ENCODE measurements at places on chromosomes 5 and 9. TPM values are rescaled to one million over a fixed set of nuclear protein-coding genes. Genes with fewer than 3 reads are reported as not detected.

DNA sequence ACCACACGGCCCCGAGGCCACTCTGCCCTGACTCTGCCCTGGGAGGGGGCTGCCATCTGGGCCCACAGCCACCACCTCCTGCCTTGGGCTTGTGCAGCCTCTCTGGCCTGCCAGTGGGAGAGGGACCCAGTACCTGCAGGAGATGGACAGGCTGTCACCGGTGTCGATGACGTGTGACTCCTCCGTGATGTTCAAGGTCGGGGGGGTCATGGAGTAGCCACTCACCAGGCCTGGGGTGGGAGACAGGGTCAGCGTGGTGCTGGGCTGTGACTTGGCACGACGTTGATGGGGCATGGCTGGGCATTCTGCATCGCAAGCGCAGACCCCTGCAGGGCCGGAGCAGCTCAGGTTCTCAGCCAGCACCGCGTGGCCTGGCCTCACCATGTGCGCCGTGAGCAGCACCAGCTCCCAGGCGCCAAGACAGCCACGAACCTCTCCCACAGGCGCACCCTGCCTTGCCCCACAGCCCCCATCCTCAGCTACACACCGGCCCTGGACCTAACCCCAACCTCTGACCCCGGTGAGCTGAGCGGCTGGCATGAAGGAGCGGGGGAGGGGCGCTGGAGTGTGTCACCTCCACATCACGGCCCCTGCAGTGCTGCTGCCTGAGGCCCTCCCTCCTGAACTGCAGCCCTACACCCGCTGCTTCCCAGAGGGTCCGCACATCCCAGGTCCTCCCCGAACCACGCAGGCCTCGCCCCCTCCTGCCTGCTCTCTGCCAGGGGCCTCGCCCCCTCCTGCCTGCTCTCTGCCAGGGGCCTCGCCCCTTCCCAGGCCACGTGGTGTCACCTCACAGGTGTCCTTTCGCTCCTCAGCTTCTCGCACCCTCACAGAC lies 17.6 kb downstream of the FLT4 start:
- no peaks in the 10 kb centered on the region for H3K27me3 ChIP-seq
- H3K27ac ChIP-seq: no peak overlapping the region
- H3K4me1 ChIP-seq: no peaks in the 10 kb centered on the region
- H3K4me3 ChIP-seq: no peak overlapping the region
- DNase-seq: no peak

DNA sequence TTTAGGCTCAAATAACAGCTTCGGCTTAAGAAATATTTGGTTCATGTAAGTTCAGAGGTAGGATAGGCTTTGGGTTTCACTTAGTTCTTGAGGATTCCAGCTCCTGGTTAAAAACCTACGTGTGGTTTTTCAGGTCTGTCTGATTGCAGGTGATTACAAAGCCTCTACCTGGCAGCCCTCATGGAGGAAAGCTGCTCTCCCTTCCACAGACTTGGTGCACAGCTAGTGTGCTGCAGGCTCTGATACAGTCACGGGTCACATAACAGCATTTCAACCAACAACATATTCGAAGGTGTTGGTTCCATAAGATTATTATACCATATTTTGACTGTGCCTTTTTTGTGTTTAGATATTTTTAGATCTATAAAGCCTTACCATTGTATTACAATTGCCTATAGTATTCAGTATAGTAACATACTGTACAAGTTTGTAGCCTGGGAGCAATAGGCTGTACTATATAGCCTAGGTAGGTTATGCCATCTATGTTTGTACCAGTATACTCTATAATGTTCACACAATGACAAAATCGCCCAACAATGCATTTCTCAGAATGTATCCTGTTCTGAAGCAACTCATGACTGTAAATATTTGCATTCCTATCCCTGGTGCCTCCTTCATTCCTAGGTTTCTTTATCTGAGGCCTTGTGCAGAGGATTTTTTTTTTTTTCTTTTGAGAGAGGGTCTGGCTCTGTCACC lies 8.0 kb upstream of the DCP2 start:
- H3K27ac ChIP-seq: no peak overlapping the region
- no peak overlapping the region for H3K4me3 ChIP-seq
- H3K36me3 ChIP-seq: no peaks in the 10 kb centered on the region
- no peaks in the 10 kb centered on the region for H3K27me3 ChIP-seq

GRCh38 chr9:26261503-26262330 lies 583.5 kb upstream of the TUSC1 start:
- no peaks in the 10 kb centered on the region for H3K4me1 ChIP-seq
- no peaks in the 10 kb centered on the region for H3K36me3 ChIP-seq
- no peaks in the 10 kb centered on the region for H3K27me3 ChIP-seq
- no peak for DNase-seq

GRCh38 chr9:33393581-33393980 lies 8.8 kb downstream of the AQP7 start:
- H3K27ac ChIP-seq: no peak overlapping the region
- no peak overlapping the region for H3K4me3 ChIP-seq
- no peaks in the 10 kb centered on the region for H3K4me1 ChIP-seq

The HSD17B3 gene
- total RNA-seq: not detected

GRCh38 chr5:115349001-115349817 lies 52.8 kb upstream of the CCDC112 start:
- H3K4me3 ChIP-seq: no peak overlapping the region
- no peak overlapping the region for H3K27ac ChIP-seq
- H3K4me1 ChIP-seq: no peaks in the 10 kb centered on the region
- peaks cover 24% of the 10 kb centered on the region for H3K27me3 ChIP-seq
- DNase-seq: no peak

DNA sequence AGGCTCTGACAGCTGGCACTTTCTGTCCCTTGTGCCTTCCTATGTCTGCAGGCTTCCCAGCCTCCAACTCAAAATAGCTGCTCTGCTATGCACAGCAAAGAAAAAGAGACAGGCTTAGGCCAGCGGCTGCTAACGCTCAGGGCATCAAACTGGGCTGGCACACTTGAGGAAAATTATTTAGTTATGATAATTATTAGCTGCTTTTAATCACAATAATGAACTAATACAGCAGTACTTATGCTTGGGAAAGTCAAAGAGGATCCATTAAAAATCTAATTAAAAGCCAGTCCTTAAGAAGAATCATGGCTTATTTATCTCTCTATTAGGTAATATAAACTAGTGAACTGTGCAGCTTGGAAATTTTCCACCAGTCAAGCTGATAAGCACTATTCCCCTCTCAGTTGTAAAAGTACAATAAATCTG lies 233.2 kb downstream of the SLIT3 start:
- no peak overlapping the region for H3K27ac ChIP-seq
- no peaks in the 10 kb centered on the region for H3K4me1 ChIP-seq
- H3K36me3 ChIP-seq: no peaks in the 10 kb centered on the region
- H3K4me3 ChIP-seq: no peak overlapping the region

The SEMA5A gene
- total RNA-seq: not detected

The FAT2 gene
- total RNA-seq: not detected

The TUSC1 gene
- 0.42 TPM for total RNA-seq

The NIPAL4 gene
- 2.2 TPM for total RNA-seq

The PTGER4 gene
- total RNA-seq: 53.0 TPM

GRCh38 chr5:80960531-80961375 lies 590 bp downstream of the RASGRF2 start:
- H3K4me1 ChIP-seq: peaks cover 48% of the 10 kb centered on the region
- H3K27me3 ChIP-seq: peaks cover 5% of the 10 kb centered on the region
- peaks cover 4% of the 10 kb centered on the region for H3K36me3 ChIP-seq
- H3K4me3 ChIP-seq: peak overlapping the region; percentile 89

- peaks cover 5% of the 10 kb centered on the region for H3K27me3 ChIP-seq
- DNase-seq: no peak
- no peaks in the 10 kb centered on the region for H3K36me3 ChIP-seq
- no peak overlapping the region for H3K27ac ChIP-seq
Observed at GRCh38 chr5:98804066-98804465, 30.6 kb downstream of the RGMB start.

The BTNL8 gene
- not detected for total RNA-seq

The NUDT2 gene
- total RNA-seq: 30.4 TPM

- H3K4me1 ChIP-seq: no peaks in the 10 kb centered on the region
- DNase-seq: no peak
- no peak overlapping the region for H3K4me3 ChIP-seq
- no peaks in the 10 kb centered on the region for H3K27me3 ChIP-seq
- H3K27ac ChIP-seq: no peak overlapping the region
- H3K36me3 ChIP-seq: no peaks in the 10 kb centered on the region
Observed at GRCh38 chr5:116646611-116647289, 72.1 kb upstream of the SEMA6A start.

DNA sequence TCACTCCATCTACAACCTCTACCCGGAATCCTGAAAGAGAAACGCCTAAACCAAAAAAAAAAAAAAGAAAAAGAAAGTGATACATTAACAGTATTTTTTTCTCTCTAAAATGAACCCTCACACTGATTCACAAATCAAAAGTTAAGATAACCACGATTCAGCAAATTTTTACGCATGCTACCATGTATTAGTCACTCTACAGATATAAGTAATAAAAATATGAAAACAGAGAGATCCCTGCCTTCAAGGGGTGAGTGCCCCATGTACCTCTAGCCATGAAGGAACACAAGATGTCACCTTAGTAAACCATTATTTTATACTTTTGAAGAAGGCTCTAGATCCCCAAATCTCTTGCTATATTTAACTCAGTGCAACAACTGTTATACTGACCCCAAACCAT lies 33.4 kb downstream of the CEMIP2 start:
- peak; percentile 13 for DNase-seq
- H3K27me3 ChIP-seq: no peaks in the 10 kb centered on the region
- peaks cover 71% of the 10 kb centered on the region for H3K36me3 ChIP-seq
- no peak overlapping the region for H3K27ac ChIP-seq

DNA sequence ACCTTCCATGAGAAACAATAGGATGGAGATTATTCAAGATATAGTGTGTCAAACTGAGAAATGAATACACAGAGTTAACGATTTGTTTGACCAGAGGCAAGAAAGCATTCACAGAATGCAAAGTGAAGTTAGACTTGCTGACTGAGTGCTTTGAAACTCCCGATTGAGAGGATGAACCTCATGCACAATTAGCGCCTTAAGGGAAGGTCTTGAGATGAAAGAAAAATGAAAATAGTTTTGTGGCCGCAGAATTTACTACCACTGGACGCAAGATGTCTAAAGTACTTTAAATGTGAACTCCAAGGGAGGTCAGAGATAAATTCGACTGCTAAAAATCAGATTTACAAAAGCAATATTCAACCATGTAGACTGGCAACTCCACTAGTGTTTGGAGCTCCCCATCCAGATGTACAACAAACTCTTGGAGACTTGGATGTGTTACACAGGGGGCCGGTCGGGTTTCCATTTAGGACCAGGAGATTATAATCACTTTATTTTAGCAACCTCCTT lies 707 bp upstream of the RIMOC1 start:
- peaks cover 13% of the 10 kb centered on the region for H3K36me3 ChIP-seq
- peaks cover 42% of the 10 kb centered on the region for H3K4me1 ChIP-seq
- H3K27me3 ChIP-seq: peaks cover 9% of the 10 kb centered on the region
- peak overlapping the region; percentile 96 for H3K27ac ChIP-seq

DNA sequence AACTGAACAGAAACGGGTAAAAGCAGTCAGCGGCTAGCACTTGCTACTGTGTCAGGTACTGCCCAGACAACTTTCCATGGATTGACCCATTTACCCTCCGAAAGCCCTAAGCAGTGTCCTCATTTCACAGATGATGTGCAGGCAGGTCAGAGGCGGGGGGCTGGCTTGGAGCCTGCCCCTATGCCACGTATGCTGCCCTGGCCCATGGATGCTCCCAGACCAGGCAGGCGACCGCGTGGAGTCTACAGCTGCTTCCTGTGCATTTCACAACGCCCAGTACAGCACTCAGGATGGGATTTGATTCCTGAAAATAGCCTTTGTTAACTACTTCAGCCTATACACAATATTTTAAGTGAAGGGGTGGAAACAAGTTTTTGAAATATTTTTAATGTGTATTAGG lies 202.9 kb downstream of the NXNL2 start:
- H3K36me3 ChIP-seq: no peaks in the 10 kb centered on the region
- H3K27ac ChIP-seq: no peak overlapping the region
- H3K4me1 ChIP-seq: no peaks in the 10 kb centered on the region
- H3K4me3 ChIP-seq: no peak overlapping the region

The C1QTNF2 gene
- total RNA-seq: not detected

The SPINK14 gene
- not detected for total RNA-seq

DNA sequence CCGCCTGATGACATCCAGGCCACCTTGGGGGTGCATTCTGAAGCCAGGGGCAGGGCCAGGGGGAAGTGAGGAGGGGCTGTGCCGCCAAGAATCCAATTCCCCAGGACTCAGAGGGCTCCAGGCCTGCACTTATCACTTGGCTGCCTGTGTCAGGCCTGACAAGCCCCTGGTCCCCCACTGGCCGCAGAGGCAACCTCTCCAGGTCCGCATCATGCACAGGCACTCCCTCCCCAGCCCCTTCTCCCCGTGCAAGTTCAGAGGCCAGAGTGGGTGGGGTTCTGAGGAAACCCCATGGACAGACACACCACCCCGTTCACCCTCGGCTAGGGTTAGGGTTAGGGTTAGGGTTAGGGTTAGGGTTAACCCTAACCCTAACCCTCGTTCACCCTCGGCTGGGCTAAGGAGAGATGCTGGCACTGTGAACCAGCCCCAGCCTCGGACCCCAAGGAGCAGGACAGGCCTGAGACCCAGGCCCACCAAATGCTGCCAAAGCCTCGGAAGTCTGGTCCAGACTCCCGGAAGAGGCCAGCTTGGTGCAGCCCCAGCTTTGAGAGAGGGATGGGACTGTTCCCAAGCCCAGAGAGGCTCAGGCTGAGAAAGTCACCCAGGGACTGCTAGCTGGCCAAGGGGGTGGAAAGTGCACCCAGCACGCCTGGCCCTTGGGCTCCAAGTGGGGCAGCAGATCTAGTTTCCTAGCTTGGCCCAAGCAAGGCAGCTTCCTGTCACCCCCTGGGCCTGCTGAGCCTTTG lies 4.9 kb downstream of the LCN2 start:
- peaks cover 3% of the 10 kb centered on the region for H3K4me1 ChIP-seq
- no peak overlapping the region for H3K27ac ChIP-seq
- no peaks in the 10 kb centered on the region for H3K36me3 ChIP-seq
- no peak for DNase-seq

The SSNA1 gene
- 95.1 TPM for total RNA-seq

The OR1J4 gene
- total RNA-seq: 0.21 TPM

GRCh38 chr9:88996046-88996920 lies 5.0 kb downstream of the S1PR3 start:
- peaks cover 23% of the 10 kb centered on the region for H3K27me3 ChIP-seq
- H3K4me3 ChIP-seq: no peak overlapping the region
- H3K36me3 ChIP-seq: no peaks in the 10 kb centered on the region
- no peak for DNase-seq

DNA sequence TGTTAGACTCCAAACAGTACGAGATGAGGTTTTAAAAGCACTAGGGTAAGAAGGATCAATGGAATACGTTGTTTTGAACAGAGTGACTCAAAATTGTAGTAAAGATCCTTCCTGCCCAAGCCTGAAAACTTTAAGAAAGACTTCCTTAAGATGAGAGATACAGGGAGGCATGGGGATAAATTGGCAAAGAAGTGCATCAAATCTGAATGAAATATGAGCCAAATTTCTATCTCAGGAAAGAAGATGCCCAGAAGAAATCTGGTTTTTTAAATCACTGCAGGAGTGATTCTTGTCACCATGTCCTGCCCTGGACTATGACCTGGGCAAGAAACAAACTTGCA lies 14.9 kb downstream of the FCN2 start:
- no peaks in the 10 kb centered on the region for H3K36me3 ChIP-seq
- H3K4me3 ChIP-seq: no peak overlapping the region
- no peak overlapping the region for H3K27ac ChIP-seq
- no peaks in the 10 kb centered on the region for H3K27me3 ChIP-seq
- DNase-seq: no peak
- no peaks in the 10 kb centered on the region for H3K4me1 ChIP-seq

GRCh38 chr9:16398691-16399090 lies 471.8 kb downstream of the BNC2 start:
- DNase-seq: no peak
- no peak overlapping the region for H3K27ac ChIP-seq
